Ovary (tissue), 10 donors: ENCODE measurements at places on chromosomes 7 and 10. TPM values are rescaled to one million over a fixed set of nuclear protein-coding genes. Genes with fewer than 3 reads are reported as not detected.

- DNase-seq: peak; percentile 83
These were observed 47.4 kb upstream of the PRKAR1B start for GRCh38 chr7:774161-775109.

DNA sequence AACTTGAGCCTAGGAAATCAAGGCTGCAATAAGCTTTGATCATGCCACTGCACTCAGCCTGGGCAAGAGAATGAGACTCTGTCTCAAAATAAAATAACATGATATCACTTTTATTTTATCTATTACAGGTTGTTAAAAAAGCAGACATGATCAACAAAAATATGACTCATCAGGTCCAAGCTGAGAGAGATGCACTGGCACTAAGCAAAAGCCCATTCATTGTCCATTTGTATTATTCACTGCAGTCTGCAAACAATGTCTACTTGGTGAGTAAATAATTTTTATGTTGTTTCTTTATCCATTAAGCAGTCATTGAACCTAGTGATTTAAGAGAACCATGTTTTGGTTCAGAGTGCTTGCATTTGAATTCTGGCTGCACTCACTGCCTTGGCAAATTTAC lies 3.3 kb downstream of the MASTL start:
- DNase-seq: no peak

DNA sequence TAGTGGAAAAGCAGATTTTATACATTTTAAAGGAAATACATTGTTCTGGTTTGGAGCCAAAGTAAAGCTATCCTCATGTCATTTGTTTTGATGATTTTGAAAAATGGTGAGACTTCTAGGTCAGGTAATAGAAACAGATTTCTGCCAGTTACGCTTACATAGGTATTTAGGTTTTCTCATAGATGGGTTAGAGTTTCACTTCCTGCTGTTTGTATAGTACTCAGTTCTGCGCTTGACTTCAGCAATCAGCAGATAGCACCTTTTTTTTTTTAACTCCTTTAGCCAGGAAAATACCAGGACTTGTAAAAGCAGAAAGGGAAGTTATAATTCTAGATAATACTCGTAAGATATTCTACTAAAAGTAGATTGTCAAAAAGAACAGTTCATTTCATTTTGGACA lies 209.8 kb upstream of the POM121L12 start:
- DNase-seq: no peak

- no peak for DNase-seq
These were observed 237.4 kb downstream of the WDR11 start for GRCh38 chr10:121088524-121088923.

- DNase-seq: no peak
These were observed 52.4 kb upstream of the TMEM140 start for GRCh38 chr7:135095450-135095849.

GRCh38 chr10:124394583-124394982 lies 24.1 kb downstream of the OAT start:
- DNase-seq: no peak

- peak; percentile 26 for DNase-seq
These were observed 94.2 kb downstream of the NKX6-2 start for GRCh38 chr10:132691711-132692153.

DNA sequence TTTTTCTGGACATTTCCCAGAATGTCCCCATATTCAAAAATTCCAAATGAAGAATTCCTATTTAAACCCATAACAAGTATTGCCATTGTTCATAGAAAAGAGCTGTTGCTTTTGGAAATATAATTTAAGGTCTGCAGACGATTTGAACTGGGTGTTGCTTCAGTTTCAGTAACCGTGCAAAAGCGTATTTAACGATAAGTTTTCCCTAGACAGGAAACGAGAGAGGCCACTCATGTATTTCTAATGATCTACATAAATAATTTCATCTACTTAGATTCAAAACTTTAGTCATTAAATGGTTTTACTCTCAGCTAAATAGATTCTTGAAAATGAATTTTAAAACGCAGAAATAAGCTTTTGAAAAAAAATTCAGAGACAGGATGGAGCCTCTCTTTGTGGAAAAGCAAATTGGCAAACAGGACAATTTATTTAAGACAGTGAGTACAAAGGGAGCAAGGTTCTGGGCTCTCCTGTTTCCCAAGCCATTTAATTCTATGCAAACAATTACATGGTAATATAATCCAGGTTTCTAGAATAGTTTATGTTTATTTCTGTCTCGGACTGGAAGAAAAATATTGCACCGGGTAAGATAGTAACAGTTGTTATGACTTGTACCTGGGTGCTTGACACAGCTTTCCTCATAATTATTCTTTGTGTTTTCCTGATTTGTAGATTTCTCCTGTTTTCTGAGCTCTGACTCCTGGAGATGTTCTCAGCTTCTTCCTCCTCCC lies 263.0 kb downstream of the BAMBI start:
- no peak for DNase-seq

DNA sequence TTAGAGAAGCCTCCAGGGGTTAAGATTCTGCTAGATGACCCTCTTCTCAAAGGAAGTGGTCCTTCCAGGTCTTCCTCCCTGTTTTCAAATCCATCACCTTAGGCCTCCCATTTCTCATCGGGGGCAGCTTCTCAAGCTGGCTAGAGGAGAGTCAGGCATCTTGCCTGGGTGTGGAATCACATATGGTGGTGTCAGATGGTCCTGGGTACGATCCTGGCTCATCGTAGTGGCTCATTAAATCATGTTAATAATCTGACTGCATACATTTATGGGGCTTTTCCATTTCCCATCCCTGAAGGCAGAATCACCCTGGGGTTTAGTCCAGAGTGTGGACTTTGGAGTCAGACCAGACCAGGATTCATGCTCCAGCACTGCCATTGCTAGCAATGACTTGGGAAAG lies 132.6 kb downstream of the RPS24 start:
- no peak for DNase-seq

- DNase-seq: no peak
These were observed 551.7 kb downstream of the HTR7 start for GRCh38 chr10:90306187-90306586.

GRCh38 chr10:114766470-114766869 lies 55.1 kb upstream of the FHIP2A start:
- DNase-seq: no peak

- no peak for DNase-seq
These were observed 55.3 kb downstream of the PTPRE start for GRCh38 chr10:127962205-127962604.

DNA sequence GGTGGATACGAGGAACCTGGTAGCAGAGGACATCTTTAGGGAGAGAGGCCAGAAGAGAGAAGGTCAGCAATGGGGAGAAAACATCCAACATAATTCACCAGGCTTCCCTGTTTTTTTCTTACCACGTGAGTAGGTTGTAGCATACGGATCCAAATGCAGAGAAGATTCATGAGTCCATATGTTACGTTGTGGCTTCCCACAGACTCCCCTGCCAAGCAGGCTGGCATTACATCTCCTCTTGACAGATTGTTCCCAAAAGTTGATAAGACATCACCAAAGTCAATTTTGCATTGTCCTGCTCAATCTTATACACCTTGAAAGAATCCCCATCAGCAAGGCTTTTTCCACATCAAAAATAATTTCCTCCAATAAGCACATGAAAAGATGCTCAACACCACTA lies 39.7 kb downstream of the DRGX start:
- no peak for DNase-seq

GRCh38 chr7:95901006-95901405 lies 128.7 kb downstream of the DYNC1I1 start:
- DNase-seq: no peak

Gene COL13A1
- 1.2 TPM for polyA plus RNA-seq

Gene TLX1
- polyA plus RNA-seq: not detected

Gene UCMA
- polyA plus RNA-seq: not detected

Gene KAZALD1
- 0.46 TPM for polyA plus RNA-seq
